ENCODE measurements at places on chromosomes 2 and 18.
A peak's percentile ranks its signal among the peaks of the same experiment; 100 is the strongest.

GRCh38 chr2:230060672-230061293, 7.9 kb downstream of the SLC16A14 start:
- DNase-seq = no peak

DNA sequence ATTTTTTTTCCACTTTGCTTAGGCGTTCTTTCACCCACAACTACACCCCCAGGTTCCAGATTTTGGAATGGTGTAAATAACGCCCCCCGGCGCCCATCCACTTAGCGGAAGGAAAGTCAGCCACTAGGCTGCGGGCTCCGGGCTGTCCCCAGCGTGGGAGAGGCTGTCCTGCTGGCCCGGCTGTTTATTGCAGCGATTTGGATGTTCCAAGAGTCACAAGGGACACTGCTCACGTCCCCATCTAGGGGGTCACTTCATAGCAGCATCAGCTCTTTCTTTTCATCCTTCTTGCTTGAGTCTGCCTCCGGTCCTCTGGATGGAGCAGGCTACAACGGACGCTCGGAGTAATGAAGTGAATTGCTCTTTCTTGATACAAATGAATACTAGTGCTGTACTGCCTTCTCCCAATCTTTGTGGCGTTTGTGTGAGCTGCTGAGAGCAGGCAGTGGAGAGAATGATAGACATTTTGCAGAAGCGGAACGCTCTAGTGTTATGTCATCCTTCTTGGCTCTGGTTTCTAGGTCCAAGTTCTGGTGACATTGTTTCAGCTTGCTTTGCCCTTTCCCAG, 50.7 kb upstream of the PAIP2B start:
- DNase-seq = no peak

GRCh38 chr2:14516844-14517243, 115.7 kb upstream of the LRATD1 start:
- no peak for DNase-seq

DNA sequence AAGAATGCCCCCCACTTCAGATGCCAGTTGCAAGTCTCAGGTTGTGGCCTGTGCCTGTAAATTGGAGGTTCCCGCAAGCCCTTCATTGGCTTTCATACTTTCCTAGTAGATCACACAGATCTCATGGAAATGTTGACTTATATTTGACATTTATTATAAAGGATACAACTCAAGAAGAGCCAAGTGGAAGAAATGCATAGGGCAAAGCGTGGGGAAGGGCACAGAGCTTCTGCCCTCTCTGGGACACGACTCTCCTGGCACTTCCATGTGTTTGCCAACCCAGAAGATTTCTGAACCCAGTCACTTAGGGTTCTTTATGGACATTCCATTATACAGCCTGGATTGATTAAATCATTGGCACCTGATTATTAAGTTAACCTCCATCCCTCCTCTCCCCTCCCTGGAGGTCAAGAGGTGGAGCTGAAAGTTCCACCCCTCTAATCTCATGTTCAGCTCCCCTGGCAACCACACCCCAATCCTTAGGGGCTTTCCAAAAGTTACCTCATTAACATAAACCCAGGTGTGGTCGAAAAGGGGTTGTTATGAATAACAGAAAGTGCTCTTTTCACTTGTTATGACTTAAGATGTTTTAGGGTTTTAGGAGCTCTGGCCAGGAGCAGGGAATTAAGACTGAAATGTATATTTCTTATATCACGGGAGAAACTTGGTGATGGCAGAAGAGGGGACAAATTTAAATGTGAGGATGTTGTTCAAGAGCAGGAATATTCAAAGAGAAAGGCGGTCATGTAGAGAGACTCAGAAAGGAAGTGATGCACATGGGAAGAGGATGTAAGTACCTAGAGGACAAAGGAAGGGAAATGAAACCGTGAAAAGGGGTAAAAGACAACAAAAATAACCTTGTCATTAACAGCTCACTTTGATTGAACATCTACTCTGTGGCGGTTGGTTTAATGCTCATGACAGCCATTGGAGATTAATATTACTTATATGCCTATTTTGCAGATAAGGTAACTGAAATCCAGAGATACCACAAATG, 31.8 kb downstream of the SP100 start:
- DNase-seq = peak; percentile 15

- DNase-seq = no peak
Measured at GRCh38 chr2:239388236-239389151, 12.3 kb downstream of the HDAC4 start.

GRCh38 chr2:241092677-241093076, 9.4 kb downstream of the MTERF4 start:
- DNase-seq = no peak

DNA sequence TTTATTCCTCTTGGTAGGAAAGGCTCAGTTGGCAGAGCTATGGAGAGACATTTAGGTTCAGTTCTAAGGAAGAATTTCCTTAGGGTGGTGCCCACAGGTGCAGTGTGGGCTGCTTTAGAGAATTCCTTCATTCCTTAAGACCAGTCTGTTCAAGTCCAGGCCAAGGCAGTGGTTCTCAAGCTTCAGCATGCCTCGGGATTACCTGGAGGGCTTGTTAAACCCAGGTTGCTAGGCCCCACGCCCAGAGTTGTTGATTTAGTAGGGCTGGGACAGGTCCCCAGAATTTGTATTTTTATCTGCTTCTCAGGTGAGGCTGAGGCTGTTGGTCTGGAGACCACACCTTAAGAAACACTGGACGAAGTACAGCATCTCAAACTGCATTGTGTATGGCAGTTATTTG, 68.9 kb downstream of the CERS6 start:
- no peak for DNase-seq

DNA sequence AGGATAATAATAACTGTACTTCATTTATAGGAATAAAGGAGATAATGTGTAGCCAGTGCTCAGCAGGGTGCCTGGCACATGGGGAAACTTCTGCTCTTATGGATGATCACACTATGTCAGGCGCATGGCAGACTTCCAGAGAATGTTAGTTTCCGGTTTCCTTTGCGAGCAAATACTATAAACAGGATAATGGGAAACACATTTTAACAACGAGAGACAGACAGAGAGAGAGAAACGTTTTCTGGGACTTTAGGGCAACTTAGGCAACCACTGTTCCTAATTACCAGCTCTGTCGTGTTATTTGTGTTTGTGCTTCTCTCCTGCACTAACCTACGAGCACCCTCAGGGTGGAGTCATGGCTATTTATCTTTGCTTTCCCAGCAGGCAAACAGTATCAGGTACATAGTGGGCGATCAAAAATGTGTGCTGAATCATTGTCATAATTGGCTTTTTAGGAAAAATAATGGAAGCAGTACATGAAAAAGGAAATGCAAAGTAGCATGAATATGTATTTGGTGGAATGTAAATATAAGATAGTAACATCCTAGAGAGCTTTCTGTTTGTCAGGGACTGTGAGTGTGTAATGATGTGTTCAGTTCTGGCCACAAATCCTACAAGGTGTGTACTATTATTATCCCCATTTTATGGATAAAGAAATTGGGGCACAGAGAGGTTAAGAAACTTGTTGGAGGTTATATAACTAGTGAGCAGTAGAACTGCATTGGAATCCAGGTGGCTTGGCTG, 36.8 kb upstream of the IGFBP2 start:
- DNase-seq = no peak

DNA sequence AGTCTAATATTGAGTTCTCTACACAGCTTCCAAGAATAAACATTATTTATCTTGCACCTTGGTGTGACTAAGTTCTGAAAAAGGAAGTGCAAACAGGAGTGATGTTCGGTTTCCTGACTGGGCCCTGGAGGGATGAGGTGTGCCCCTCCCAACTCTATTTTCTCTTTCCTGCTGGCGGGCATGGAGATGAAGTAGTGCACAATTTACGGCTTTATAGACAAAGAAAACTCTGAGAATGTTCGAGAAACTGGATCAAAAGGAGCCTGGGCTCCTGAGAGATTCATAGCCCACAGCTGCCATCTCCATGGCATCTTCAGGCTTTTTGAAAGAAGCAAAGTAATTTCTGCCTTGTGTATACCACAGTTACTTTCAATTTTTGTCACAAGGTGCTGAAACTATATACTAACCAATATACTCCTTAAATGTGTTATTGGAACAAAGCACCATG, 22.3 kb downstream of the LRATD1 start:
- DNase-seq = no peak

GRCh38 chr2:28224648-28225472, 167.8 kb upstream of the FOSL2 start:
- DNase-seq = no peak

DNA sequence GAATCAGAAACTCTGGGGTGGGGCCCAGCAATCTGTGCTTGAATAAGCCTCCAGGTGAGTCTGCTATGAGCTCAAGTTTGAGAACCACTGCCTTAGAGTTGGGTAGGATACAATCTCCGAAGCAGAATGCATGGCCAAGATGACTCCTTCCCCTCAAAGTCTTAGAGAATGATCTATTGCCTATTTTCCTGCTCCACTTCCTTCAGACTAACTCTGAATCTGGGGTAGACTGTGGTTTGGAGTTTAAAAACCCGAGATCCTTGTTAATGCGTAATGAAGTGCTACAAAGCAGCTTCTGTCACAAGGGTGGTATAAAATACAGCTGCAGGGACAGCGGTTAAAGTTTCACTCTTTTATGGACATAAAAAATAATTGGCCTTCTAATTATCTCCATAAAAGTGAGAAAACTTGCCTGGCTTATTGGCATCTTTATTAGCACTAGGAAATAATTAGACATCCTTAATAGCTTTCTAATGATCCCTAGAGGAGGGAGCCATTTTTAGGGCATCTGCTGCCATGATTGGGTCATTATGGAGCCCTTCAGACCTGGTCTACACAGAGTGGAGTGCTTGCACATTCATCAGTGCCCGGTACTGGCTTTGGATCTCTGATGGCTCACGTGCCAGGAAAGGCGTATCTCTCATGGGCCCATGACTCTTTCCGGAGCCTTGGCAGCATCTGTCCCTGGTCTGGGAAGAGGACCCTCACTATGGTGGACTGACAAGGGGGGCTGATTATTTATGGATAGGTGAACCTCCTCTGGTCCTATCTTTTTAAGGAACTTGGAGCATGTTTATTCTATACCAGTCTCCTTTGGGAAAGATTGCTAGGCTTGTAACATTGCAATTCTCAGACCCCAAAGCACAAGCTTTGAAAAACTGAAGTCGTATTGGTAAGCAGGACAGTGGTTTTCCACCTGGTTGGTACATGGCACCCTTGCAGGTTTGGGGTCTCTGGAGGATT, 28.2 kb downstream of the SIX2 start:
- no peak for DNase-seq

GRCh38 chr2:75503048-75503607, 57.6 kb downstream of the EVA1A start:
- DNase-seq = no peak

DNA sequence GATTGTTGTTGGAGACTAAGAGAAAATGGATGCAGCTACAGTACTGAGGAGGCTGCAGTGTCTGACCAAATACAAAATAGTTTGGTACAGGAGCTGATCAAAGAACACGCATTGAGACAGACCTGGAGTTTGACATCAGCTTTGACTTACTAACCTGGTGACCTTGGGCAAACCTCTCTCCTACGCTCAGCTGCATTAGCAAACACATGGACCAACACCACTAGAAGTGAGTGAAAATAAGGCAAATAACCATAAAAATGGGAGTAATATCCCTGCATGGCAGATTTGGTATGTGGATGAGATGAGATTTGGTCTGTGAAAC, 126.5 kb downstream of the LPIN1 start:
- no peak for DNase-seq

DNA sequence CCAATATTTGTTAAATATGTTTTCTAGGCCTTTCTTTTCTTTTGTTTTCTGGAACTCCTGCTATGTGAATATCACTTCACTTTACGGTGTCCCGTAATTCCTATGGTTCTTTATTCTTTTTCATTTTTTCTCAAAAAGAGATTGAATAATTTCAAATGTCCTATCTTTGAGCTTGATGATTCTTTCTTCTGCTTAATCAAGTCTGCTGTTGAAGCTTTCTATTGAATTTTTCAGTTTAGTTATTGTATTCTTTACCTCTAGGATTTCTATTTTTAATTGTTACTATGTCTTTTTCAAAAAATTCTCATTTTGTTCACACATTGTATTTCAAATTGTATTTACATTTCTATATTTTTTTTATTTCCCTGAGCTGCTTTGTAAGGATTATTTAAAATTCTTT, 45.5 kb upstream of the COL3A1 start:
- DNase-seq = no peak

- no peak for DNase-seq
Measured at GRCh38 chr2:100802066-100802465, 17.9 kb upstream of the NPAS2 start.

GRCh38 chr2:132253496-132254305, 91.9 kb upstream of the ANKRD30BL start:
- DNase-seq = no peak

GRCh38 chr2:10779776-10780490, 32.7 kb downstream of the PDIA6 start:
- no peak for DNase-seq

- DNase-seq = no peak
Measured at GRCh38 chr2:127080226-127080937, 26.6 kb downstream of the BIN1 start.

GRCh38 chr2:237486819-237487448, at the start of gene MLPH:
Gene MLPH, plus strand, starts transcription at chr2:237487251. Its CDS starts 6,176 bp downstream, at chr2:237493427.
- no peak for DNase-seq

- DNase-seq = no peak
Measured at GRCh38 chr2:127620866-127621265, 25.1 kb upstream of the GPR17 start.

GRCh38 chr2:211225784-211226183, 669.4 kb downstream of the CPS1 start:
- DNase-seq = no peak

DNA sequence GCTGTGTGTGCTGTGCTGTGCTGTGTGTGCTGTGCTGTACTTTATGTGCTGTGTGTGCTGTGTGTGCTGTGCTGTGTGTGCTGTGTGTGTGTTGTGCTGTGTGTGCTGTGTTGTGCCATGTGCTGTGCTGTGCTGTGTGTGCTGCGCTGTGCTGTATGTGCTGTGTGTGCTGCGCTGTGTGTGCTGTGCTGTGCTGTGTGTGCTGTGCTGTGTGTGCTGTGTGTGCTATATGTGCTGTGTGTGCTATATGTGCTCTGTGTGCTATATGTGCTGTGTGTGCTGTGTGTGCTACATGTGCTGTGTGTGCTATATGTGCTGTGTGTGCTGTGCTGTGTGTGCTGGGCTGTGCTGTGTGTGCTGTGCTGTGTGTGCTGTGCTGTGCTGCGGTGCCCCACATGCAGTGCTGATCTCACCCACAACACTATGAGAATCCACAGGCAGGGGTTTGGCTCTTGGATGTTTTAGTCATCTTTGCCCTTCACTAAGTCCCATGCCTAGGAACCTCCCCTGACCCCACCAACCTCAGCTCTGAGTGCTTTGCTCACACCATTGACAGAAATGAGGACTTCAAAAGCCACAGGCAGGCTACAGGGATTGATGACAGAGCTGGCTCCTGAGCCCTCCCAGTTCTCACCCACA, 30.5 kb upstream of the MAL start:
- no peak for DNase-seq

GRCh38 chr18:63105636-63106316, 213.8 kb downstream of the BCL2 start:
- DNase-seq = peak; percentile 30

- DNase-seq = no peak
Measured at GRCh38 chr2:159557437-159558034, 58.8 kb downstream of the BAZ2B start.
